Cardiac fibroblast (primary cell): ENCODE measurements at places on chromosomes 3 and 15.
A peak's percentile ranks its signal among the peaks of the same experiment; 100 is the strongest.

DNA sequence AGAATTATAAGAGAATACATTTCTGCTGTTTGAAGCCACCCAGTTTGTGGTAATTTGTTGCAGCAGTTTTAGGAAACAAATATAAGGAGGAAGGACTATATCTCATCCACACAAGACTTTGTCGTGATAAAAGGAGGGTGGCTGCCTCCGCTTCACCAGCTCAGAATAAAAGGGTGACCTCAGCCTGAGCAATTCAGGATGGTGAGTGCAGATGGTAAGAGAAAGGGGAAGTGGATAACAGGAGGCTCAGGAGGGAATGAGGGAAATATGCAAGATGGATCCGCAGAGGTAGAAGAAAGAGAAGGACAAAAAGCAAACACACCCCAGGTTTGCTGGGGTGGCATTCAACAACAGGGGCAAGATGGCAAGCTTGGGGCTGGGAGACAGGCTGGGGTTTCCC is 108.1 kb upstream of the TNFAIP8L3 start:
- DNase-seq = no peak

- peak; percentile 10 for DNase-seq
Observed at GRCh38 chr15:60679256-60679655, 200.3 kb upstream of the ICE2 start.

- DNase-seq = peak; percentile 6
Observed at GRCh38 chr3:908839-909238, 184.0 kb upstream of the CNTN6 start.

GRCh38 chr3:9785602-9786001 is 6.7 kb downstream of the TADA3 start:
- no peak for DNase-seq

DNA sequence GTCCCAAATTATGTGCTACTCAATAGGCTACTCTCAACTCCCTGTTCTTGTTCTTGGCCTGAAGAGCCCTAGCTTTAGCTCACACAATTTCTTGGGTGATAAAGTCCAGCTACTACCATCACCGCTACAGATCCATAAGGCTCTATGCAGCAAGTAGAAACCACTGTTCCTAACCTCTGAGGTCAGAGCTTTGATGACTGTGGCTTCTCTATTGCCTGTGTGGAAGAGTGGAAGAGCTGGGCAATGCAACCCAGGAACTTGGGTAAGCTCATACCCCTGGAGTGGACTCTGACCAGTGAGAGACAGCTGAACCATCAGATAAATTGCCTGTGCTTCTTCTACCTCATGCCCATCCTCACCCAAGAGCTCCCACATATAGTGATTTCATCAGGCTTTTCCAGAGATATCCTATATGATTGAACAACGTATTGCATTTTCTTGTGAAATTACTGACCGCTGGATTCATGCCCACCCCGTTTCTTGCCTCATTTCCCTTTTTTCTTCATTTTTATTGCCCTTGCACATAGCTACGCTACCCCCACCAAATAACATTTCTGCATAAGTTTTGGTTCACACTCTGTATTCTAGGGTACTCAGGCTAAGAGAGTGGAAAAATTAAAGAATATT is 172.3 kb upstream of the MBNL1 start:
- DNase-seq = no peak

DNA sequence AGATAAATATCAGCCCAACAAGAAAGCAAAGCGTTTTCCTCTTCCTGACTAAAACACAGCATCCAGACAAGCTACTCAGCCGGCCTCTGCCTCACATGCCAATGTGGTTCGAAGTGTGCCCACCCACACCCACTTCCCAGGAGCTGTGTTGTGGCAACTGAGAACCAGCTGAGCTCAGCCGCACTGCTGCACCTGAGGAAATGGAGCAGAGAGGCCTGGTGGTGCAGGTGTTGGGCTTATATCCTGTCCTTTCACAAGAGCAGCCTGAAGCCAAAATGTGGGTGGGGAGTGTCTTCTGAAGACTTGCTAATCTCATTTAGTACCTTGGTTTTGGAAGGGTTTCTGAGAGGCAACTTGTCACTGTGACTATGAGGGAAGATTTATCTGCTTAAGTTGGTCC is 23.0 kb upstream of the RETNLB start:
- DNase-seq = no peak

DNA sequence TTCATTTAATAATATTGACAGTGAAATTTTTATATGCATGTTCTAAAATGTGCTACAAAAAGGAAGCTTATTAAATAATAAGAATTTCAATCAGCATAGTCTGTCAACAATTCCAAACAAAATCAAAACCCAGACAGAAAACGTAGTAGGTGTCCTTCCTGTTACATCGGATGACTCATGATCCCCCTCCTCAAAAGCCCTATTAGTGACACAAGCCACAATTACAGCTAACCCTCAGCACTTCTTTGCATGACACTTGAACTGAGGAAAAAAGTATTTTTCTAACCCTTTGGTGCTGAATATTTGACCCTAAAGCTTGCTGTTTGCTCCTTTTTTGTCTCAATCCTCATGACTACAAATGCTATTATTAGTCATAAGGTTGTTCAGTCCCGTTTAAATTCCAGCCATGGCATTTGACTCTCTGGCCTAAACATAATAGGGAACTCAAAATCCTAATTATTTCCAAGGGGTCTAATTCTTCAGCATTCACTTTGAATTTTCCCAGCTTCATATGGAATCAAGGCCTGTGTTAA is 78.1 kb downstream of the COL8A1 start:
- DNase-seq = no peak

DNA sequence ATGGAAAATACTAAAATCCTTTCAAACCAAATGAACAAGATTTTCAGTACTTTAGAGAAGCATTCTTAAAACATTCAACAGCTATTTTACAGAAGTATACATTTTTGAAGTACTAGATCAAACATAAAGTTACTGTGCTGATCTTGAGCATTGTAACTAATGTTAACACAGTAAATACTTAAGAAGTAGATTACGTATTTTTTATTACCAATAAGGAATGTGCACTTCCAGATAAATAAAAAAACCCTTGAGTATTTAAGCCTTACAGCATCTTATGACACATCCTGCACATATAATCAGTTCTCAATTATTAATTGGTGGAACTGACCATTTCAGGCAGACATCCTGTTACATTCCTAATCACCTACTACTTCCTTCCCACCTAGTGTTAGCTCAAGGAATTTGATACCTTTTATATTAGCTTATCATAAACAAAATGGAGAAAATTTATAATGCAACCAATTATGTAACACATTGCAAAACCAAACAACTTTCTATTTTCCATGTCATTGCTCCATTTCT is 32.8 kb downstream of the COPS2 start:
- DNase-seq = no peak

GRCh38 chr3:25863011-25863415 is 73.1 kb downstream of the OXSM start:
- no peak for DNase-seq

GRCh38 chr3:64392001-64392400 is 166.7 kb upstream of the PRICKLE2 start:
- DNase-seq = no peak

DNA sequence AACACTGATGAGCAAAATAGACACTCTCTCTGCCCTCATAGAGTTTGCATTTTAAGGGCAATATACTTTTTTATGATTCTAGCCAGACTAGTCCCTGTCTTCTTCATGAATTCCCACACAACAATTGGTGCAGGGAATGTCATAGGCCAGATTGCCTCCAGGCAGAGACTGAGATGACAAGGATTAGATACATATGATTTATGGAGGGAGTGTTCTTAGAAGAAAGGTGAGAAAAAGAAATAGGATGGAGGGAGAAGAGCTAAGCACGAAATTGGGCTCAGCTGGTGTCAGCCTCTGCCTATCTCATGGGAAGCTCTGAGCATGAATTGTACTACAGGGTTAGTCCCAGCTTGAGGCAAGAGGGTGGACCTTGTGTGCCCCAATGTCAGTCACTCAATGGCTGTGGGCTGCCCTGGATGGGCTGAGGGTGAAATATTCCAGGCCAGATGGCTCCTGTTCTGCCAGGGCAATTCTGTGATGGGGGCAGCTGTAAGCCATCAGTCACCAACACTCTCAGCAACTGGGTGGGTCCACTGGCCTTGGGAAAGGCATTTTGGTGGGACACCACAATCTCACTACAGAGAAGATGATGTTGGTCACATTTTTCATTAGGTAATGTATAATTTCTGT is 31.1 kb downstream of the EIF1B start:
- no peak for DNase-seq

- DNase-seq = no peak
Observed at GRCh38 chr3:109396806-109397205, 59.5 kb upstream of the DPPA4 start.

DNA sequence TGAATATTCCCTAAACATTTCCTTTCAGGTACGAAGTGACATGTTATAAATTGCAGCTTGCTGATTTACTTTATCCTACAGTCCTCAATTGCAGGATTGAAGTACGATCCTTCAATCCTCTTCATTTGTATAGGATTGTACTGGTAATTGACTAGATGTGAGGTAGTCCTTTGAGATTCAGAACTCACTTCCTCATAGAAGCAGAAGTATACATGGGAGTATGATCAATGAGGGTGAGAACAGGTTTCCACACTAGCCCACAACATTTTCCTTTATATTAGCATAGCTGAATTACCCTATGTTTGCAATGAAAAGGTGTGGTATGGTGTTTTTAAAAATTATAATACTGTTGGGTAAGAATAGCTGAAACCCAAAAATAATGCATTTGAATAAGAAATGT is 160.0 kb upstream of the UMPS start:
- DNase-seq = no peak

- DNase-seq = peak; percentile 8
Observed at GRCh38 chr3:127044996-127045395, 62.1 kb downstream of the PLXNA1 start.

DNA sequence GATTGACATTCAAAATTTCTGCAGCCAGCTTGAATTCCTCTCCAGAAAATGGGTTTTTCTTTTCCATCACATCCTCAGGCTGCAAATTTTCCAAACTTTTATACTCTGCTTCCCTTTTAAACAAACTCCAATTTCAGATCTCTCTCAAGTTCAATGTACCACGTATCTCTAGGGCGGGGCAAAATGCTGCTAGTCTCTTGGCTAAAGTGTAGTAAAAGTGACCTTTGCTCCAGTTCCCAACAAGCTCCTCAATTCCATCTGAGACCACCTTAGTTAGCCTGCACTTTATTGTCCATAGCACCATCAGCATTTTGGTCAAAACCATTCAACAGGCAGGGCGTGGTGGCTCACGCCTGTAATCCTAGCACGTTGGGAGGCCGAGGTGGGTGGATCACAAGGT is 46.7 kb downstream of the NIPA2 start:
- DNase-seq = no peak

- DNase-seq = no peak
Observed at GRCh38 chr3:153623834-153624233, 461.8 kb downstream of the RAP2B start.

GRCh38 chr3:8649757-8650156 is 5.2 kb upstream of the SSUH2 start:
- no peak for DNase-seq

- peak; percentile 76 for DNase-seq
Observed at GRCh38 chr15:85494048-85494777, 113.8 kb downstream of the AKAP13 start.

- peak; percentile 44 for DNase-seq
Observed at GRCh38 chr15:74025436-74025835, 30.9 kb downstream of the PML start.

DNA sequence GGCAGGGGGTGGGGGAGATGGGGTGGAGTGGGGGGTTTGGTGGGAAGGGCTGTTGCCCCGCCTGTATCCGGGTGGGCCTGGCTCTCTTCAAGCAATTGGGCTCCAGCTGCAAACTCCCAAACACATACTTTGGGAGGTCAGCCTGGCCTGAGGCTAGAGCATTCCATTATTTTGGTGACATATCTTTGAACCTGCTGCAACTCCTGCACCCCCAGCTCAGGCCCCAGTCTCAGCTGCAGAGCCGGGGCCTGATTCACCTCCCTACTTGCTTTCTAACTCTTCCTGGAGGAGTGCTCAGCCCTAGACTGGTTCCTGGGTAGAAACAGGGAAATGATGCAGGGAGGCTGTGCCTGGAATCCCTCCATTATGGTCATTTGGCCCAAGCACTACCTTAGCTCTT is 140.8 kb upstream of the PRR23C start:
- no peak for DNase-seq

GRCh38 chr3:18988614-18989229 is 159.6 kb upstream of the KCNH8 start:
- peak; percentile 30 for DNase-seq

GRCh38 chr3:129569856-129570255 is 26.9 kb downstream of the H1-8 start:
- DNase-seq = no peak

GRCh38 chr15:49435174-49435573 is 12.1 kb downstream of the FGF7 start:
- DNase-seq = peak; percentile 44

GRCh38 chr3:170765419-170766078 is 104.4 kb downstream of the RPL22L1 start:
- peak; percentile 35 for DNase-seq

DNA sequence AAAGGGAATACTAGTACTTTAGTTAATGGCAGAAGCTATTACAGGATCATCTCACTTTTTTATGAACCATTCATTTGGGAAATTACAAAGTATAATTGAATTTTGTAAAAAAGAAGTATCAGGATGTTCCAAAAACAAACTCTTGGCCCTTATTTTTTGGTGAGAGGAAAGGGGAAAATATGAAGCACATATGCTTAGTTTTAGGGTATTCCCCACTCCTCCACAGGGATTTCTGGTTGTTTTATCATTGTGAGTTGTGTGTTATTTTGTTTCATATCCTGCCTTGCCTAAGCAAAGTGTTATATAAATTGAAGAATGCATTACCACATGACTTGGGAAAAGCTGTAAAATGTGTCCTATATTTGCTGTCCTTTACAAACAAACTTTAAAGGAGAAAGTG is 227.0 kb downstream of the FMN1 start:
- no peak for DNase-seq
